ENCODE measurements at places on chromosomes 4 and X. TPM values are rescaled to one million over a fixed set of nuclear protein-coding genes. Genes with fewer than 3 reads are reported as not detected.

HELT gene
- total RNA-seq: not detected

GRCh38 chrX:130594453-130594916 lies 192.7 kb downstream of the RBMX2 start:
- DNase-seq: no peak
- peaks cover 6% of the 10 kb centered on the region for H3K27me3 ChIP-seq
- no peaks in the 10 kb centered on the region for H3K4me1 ChIP-seq
- H3K4me3 ChIP-seq: no peak overlapping the region
- no peak overlapping the region for H3K27ac ChIP-seq

DNA sequence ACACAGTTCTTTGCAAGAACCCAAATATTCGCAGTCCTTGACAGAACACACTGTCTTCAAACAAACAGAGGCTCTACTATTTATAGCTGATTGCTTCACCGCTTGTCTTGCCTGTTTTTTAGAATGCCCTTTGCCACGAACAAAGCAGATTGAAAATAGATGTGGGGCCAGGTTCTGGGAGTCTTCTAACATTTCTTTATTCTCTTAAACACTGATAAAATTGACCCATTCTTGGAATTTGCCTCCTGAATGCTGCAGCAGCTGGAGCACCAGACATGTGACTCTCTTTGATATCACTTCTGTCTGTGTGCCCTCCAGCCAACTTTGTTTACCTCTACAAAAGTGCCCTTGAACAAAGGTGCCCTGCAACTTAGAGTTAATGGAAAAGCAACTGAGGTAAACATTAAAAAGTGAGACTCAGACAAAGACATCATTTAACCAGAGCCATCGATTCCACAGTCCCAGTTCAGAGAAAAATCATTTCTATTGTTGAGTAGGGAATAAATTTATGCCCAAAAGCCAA lies 64.2 kb upstream of the SPP1 start:
- no peak for DNase-seq
- H3K27ac ChIP-seq: no peak overlapping the region
- no peaks in the 10 kb centered on the region for H3K36me3 ChIP-seq
- H3K27me3 ChIP-seq: no peaks in the 10 kb centered on the region

NHS gene
- 12.5 TPM for total RNA-seq

- no peaks in the 10 kb centered on the region for H3K36me3 ChIP-seq
- no peak overlapping the region for H3K4me3 ChIP-seq
- no peak for DNase-seq
- H3K27ac ChIP-seq: no peak overlapping the region
- H3K27me3 ChIP-seq: no peaks in the 10 kb centered on the region
- no peaks in the 10 kb centered on the region for H3K4me1 ChIP-seq
These were observed 148.4 kb upstream of the SFRP2 start for GRCh38 chr4:153937289-153937688.

DNA sequence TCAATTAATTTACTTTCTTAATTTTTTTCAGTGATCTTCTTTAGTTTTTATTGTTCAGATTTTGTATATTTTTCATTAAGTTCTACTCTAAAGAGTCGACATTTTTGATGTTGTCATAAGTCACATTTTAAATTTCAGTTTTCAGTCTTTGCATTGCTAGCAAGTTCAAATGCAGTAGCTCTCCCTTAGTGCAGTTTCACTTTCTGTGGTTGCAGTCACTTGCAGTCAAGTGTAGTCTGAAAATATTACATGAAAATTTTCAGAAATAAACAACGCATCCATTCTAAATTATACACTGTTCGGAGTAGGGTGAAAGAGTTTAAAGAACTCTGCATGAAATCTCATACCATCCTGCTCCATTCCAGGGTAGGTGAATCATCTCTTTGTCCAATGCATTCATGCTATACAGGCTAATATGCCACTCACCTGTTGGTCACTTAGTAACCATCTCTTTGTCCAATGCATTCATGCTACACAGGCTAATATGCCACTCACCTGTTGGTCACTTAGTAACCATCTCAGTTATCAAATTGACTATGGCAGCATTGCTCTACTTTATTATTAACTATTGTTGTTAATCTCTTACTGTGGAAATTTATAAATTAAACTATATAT lies 356.9 kb downstream of the STPG2 start:
- no peaks in the 10 kb centered on the region for H3K36me3 ChIP-seq
- no peaks in the 10 kb centered on the region for H3K27me3 ChIP-seq
- H3K27ac ChIP-seq: no peak overlapping the region
- H3K4me3 ChIP-seq: no peak overlapping the region

ITGB1BP2 gene
- total RNA-seq: 0.83 TPM

DRP2 gene
- 0.22 TPM for total RNA-seq

- no peak overlapping the region for H3K4me3 ChIP-seq
- no peaks in the 10 kb centered on the region for H3K36me3 ChIP-seq
- H3K4me1 ChIP-seq: no peaks in the 10 kb centered on the region
- DNase-seq: no peak
These were observed 10.1 kb downstream of the REELD1 start for GRCh38 chr4:146224326-146224966.

GRCh38 chr4:7206385-7206784 lies 14.0 kb downstream of the SORCS2 start:
- H3K36me3 ChIP-seq: no peaks in the 10 kb centered on the region
- H3K4me3 ChIP-seq: no peak overlapping the region
- no peak for DNase-seq
- peaks cover 12% of the 10 kb centered on the region for H3K4me1 ChIP-seq
- no peak overlapping the region for H3K27ac ChIP-seq

MAGT1 gene
- total RNA-seq: 41.1 TPM

DNA sequence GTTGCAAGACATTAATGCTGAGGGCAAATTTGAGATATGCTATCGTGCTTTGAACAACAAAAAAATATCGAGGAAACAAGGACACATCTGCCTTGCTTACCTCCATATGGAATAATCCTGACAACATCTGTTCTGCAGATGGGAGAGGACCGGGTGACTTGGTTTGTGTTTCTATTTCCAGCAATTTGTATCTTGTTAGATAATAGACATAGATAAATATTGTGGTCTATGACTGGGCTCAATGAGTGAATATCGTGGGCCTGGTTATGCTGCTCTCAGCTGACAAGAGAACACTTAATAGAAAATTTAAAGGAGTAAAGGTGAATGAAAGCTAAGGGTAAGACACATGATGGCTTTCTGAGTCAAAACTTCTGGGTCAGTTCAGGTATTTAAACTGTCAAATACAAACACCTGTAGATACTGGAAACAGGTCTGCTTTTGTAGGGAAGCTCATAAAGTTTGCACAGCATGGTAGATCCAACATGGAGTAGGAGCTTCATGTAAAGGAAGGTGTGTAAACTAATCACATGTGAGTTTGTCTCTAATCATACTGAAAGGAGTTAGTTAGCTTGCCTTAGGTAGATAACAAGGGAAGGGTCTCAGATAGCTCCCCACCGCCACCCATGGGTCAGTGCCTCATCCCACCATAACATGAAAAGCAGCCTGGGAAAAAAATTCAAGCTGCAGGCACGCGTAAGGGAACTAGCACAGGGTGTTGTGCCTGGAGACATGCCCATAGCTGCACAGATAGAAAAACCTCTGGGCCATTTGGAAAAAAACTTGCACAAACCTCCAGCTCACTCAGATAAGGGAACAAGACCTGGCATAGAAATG lies 904.1 kb upstream of the EPHA5 start:
- no peaks in the 10 kb centered on the region for H3K4me1 ChIP-seq
- H3K27ac ChIP-seq: no peak overlapping the region
- no peaks in the 10 kb centered on the region for H3K27me3 ChIP-seq
- H3K36me3 ChIP-seq: no peaks in the 10 kb centered on the region
- DNase-seq: peak; percentile 63

- no peak for DNase-seq
- no peaks in the 10 kb centered on the region for H3K36me3 ChIP-seq
- H3K27me3 ChIP-seq: no peaks in the 10 kb centered on the region
- no peak overlapping the region for H3K27ac ChIP-seq
These were observed 197.6 kb downstream of the CPXCR1 start for GRCh38 chrX:88944661-88945060.

ANXA10 gene
- not detected for total RNA-seq

DNA sequence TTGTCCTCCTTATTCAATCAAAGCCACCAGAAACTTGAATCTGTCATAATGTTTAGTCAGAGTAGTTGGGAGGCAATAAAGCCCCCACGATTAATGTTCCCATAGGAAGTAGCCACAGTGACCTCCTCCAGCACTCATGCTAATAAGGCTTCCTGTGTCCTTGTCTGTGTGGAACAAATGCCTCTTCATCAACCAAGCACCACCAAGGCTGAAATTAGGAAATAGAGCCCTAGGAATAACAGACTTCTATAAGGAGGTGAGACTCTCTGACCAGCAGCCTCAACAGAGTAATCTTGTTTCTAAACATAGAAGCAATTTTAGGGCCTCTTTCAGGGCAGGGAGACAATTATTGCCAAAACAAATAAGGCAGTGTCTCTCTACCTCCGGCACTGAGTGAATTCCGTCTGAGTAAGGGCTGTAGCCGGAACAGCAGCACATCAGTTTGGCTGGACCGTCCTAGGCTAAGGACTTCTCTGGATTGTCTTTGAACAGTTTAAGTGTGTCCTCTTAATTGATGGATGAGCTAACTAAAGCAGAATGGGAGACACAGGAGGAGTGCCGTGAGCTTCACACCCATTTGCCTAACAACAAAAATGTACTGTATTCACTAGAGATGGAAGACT lies 329.2 kb upstream of the HAND2 start:
- H3K27ac ChIP-seq: no peak overlapping the region
- H3K36me3 ChIP-seq: no peaks in the 10 kb centered on the region
- no peaks in the 10 kb centered on the region for H3K4me1 ChIP-seq
- no peaks in the 10 kb centered on the region for H3K27me3 ChIP-seq
- H3K4me3 ChIP-seq: no peak overlapping the region
- no peak for DNase-seq

GRCh38 chr4:38539501-38539900 lies 124.5 kb upstream of the KLF3 start:
- no peaks in the 10 kb centered on the region for H3K27me3 ChIP-seq
- no peak overlapping the region for H3K27ac ChIP-seq
- H3K4me1 ChIP-seq: no peaks in the 10 kb centered on the region
- H3K4me3 ChIP-seq: no peak overlapping the region

- DNase-seq: no peak
- H3K27me3 ChIP-seq: no peaks in the 10 kb centered on the region
- no peaks in the 10 kb centered on the region for H3K4me1 ChIP-seq
- H3K27ac ChIP-seq: no peak overlapping the region
- H3K4me3 ChIP-seq: no peak overlapping the region
These were observed 93.0 kb upstream of the NPFFR2 start for GRCh38 chr4:71938776-71939175.

C4orf51 gene
- not detected for total RNA-seq

DNA sequence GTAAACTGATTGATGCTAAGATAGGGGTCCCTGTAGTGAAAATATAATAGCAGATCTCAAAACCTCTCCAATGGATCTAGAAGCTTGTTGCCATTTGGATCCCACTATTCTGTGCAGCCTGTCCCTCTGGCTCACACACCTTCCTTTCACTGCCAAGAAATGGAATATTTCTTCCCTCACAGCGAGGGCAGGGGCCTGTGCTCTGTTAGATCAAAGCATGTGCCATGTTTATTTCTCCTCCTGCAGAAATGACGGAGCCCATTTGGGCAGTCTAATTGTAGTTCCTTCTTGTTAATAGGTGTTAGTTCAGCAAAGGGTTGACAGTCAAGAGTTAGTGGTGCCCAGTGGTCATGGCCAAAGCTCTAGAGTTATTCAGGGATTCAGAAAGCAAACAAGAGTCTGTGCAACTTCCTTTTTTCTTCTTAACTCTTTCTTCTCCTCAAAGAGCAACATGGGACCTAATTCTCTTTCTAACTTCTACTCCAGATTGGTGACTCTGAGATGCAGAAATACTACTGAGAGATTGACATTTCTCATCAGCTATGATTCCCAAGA lies 106.8 kb downstream of the STOX2 start:
- no peaks in the 10 kb centered on the region for H3K4me1 ChIP-seq
- no peak for DNase-seq
- H3K27me3 ChIP-seq: no peaks in the 10 kb centered on the region

RWDD4 gene
- total RNA-seq: 81.6 TPM

DNA sequence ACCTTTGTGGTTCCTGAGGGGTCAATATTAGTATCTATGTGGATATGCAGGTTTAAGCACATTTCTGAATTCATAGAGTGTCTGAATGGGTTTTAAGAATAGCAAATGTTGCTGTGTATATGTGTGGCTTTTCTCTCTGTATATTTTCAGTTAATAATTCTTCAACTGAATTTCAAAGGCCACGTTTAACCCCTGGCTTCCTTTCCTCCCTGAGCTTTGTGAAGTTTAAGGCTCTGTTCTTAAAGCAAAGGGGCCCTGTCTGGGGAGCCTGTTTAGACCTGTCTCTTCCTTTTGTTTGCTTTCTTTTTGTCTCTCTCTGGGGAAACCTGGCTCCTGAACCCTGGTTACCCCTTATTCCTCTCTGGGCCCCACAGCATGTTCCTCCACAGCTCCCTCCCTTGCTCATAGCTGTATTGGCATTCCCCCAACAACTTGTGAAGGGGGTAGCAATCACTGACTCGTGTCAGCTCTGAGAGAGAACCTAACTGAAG lies 139.1 kb downstream of the COL4A6 start:
- H3K36me3 ChIP-seq: no peaks in the 10 kb centered on the region
- no peak for DNase-seq
- no peaks in the 10 kb centered on the region for H3K4me1 ChIP-seq
- H3K4me3 ChIP-seq: no peak overlapping the region

FGD1 gene
- total RNA-seq: 7.4 TPM

XAGE1A gene
- total RNA-seq: not detected

DNA sequence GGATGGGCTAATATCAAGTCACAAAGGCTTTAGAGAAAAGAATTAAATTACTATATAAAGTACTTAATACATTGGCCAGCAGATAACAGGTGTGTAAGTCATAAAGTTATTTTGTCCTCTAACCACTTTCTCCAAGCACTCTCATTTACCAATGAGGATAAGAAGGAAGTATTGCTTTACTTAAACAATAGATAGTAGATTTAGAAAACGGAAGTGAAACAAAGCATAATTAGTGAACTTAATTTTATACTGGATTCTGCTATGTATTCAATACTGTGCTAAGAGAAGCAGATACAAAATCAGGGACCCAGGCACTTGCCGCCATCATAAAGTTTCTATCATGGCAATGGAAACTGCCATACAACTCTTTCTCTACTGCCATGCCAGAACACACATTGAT lies 24.0 kb downstream of the AFM start:
- no peak overlapping the region for H3K4me3 ChIP-seq
- no peaks in the 10 kb centered on the region for H3K36me3 ChIP-seq
- no peak overlapping the region for H3K27ac ChIP-seq
- no peaks in the 10 kb centered on the region for H3K27me3 ChIP-seq
- no peaks in the 10 kb centered on the region for H3K4me1 ChIP-seq
- no peak for DNase-seq

DNA sequence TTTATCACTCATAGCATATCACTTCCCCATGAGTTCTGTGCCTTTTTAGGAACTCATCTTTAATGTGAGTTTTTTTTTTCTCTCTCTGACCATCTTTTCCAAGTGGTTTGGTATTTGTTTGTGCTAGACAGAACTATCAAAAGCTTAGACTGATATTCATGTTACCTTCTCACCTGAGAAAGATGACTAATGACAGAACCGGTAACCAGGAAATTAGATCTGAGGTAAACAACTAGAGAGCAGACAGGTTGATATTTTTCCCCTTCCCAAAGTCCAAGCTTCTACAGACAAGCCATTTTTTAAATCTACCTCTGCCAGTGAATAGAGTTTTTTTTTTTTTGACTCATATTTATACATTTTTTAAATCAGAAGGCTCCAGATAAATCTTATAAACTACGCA lies 17.0 kb upstream of the SRD5A3 start:
- no peaks in the 10 kb centered on the region for H3K4me1 ChIP-seq
- no peaks in the 10 kb centered on the region for H3K27me3 ChIP-seq
- H3K36me3 ChIP-seq: no peaks in the 10 kb centered on the region
- H3K27ac ChIP-seq: no peak overlapping the region
- H3K4me3 ChIP-seq: no peak overlapping the region

GRCh38 chr4:119038116-119038841 lies 97.4 kb upstream of the MYOZ2 start:
- peak overlapping the region; percentile 68 for H3K27ac ChIP-seq
- H3K4me3 ChIP-seq: no peak overlapping the region
- DNase-seq: no peak
- H3K27me3 ChIP-seq: no peaks in the 10 kb centered on the region

FHIP1A gene
- total RNA-seq: 8.0 TPM

HPGDS gene
- 2.2 TPM for total RNA-seq
